T-cell (primary cell): ENCODE measurements at places on chromosomes 1 and 21. TPM values are rescaled to one million over a fixed set of nuclear protein-coding genes. Genes with fewer than 3 reads are reported as not detected.

- peaks cover 39% of the 10 kb centered on the region for H3K4me1 ChIP-seq
- DNase-seq, result no peak
- H3K4me3 ChIP-seq, result no peak overlapping the region
- H3K27me3 ChIP-seq, result no peaks in the 10 kb centered on the region
- peaks cover 2% of the 10 kb centered on the region for H3K36me3 ChIP-seq
- peak overlapping the region; percentile 89 for H3K27ac ChIP-seq
Measured at GRCh38 chr1:167088746-167089417, 1.3 kb downstream of the GPA33 start.

LSM10 gene
- total RNA-seq, result 59.9 TPM

SPRR2F gene
- total RNA-seq, result not detected

GRCh38 chr1:157995583-157996169 lies 2.2 kb downstream of the KIRREL1 start:
- no peaks in the 10 kb centered on the region for H3K36me3 ChIP-seq
- no peak overlapping the region for H3K4me3 ChIP-seq
- no peaks in the 10 kb centered on the region for H3K4me1 ChIP-seq
- DNase-seq, result no peak
- H3K27ac ChIP-seq, result no peak overlapping the region
- H3K27me3 ChIP-seq, result peaks cover 50% of the 10 kb centered on the region

- H3K4me1 ChIP-seq, result no peaks in the 10 kb centered on the region
- no peaks in the 10 kb centered on the region for H3K27me3 ChIP-seq
- no peak overlapping the region for H3K27ac ChIP-seq
Measured at GRCh38 chr1:204688776-204689175, 3.2 kb upstream of the LRRN2 start.

DNA sequence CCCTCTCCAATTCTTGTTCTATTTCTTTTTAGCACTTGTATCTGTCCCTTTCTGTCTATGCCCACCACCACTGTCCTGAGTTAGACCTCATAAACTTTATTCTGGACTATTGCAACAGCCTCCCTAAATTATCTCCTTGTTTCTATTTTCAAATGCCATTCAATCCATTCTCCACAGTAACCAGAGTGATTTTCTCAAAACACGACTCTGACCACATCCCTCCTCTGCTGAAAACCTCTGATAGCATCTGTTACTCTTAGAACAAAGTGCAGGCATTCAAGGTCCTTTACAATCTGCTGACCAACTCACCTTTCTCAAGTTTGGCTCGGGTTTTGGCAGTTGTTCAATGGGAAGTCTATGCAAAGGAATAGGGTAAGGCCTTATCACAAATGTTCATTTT lies 22.8 kb upstream of the GPX7 start:
- H3K27me3 ChIP-seq, result no peaks in the 10 kb centered on the region
- H3K4me3 ChIP-seq, result no peak overlapping the region
- DNase-seq, result no peak
- no peaks in the 10 kb centered on the region for H3K36me3 ChIP-seq
- H3K27ac ChIP-seq, result no peak overlapping the region

OR6N1 gene
- not detected for total RNA-seq

- H3K27me3 ChIP-seq, result no peaks in the 10 kb centered on the region
- H3K4me1 ChIP-seq, result peaks cover 7% of the 10 kb centered on the region
- peak overlapping the region; percentile 85 for H3K27ac ChIP-seq
- H3K36me3 ChIP-seq, result no peaks in the 10 kb centered on the region
- DNase-seq, result peak; percentile 43
Measured at GRCh38 chr21:35528116-35529042, 479.3 kb upstream of the RUNX1 start.

KIAA1614 gene
- total RNA-seq, result 0.05 TPM

GRCh38 chr1:31798433-31799195 lies 17.2 kb downstream of the SPOCD1 start:
- H3K27me3 ChIP-seq, result no peaks in the 10 kb centered on the region
- DNase-seq, result no peak
- no peaks in the 10 kb centered on the region for H3K4me1 ChIP-seq
- H3K4me3 ChIP-seq, result no peak overlapping the region

ZNF593 gene
- total RNA-seq, result 8.5 TPM

DNA sequence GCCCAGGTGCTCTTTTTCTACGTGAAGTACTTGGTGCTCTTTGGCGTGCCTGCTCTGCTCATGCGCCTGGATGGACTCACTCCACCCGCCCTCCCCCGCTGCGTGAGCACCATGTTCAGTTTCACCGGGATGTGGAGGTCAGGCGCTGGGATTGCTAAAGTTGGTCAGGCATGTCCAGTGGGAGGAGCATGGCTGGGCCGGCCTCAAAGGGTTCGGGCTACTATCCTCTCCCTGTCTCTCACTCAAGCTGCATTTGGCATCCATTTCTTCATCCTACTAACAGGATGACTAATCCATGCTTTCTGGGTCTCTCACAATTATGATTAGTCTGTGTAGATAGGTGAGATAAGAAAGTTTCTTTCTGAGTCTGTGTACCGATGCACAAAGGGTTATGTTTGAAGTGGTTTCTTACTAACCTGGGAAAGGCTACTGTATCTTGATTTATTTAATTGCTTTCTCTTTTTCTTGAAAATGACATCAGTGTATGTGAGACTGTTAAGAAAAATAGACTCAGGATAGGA lies 135.9 kb downstream of the HHAT start:
- no peaks in the 10 kb centered on the region for H3K27me3 ChIP-seq
- no peak overlapping the region for H3K27ac ChIP-seq
- H3K36me3 ChIP-seq, result no peaks in the 10 kb centered on the region
- no peaks in the 10 kb centered on the region for H3K4me1 ChIP-seq

DNA sequence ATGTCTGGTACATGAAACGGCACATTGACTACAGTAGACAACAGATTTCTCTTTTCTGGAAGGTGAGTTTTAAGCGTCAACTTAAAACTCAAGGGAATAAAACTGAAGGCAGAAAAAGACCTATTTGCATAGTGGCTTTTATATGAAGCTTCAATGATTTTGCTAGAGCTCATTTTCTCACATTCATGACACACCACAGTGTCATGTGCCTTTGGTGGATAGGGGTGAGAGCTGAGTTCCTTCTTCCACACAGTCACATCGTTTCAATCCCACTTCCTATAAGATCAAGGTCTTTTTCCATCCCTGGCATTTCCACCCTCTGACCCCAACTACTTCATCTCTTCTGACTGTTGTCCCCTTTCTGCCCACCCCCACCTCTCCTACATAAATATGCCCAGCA lies 31.0 kb downstream of the IL12RB2 start:
- no peak for DNase-seq
- peaks cover 24% of the 10 kb centered on the region for H3K4me1 ChIP-seq
- no peaks in the 10 kb centered on the region for H3K36me3 ChIP-seq
- H3K27me3 ChIP-seq, result no peaks in the 10 kb centered on the region
- no peak overlapping the region for H3K27ac ChIP-seq
- H3K4me3 ChIP-seq, result no peak overlapping the region

DNA sequence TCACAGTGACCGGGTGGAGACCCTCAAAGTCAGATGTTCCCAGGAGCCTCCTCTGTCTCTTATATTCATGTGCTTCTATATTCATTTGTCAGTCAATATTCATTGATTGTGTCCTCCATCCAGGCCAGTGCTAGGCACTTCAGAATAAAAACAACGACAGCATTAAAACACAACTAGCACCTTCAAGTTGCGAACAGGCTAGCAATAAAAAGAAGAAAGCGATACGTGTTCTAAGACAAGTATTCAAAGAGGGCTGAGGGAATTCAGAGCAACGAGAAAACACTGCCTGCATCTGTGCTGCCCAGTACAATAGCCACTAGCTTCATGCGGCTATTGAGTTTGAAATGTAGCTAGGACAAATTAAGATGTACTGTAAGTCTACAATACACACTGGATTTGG lies 138.0 kb downstream of the PLXNA2 start:
- H3K4me1 ChIP-seq, result no peaks in the 10 kb centered on the region
- DNase-seq, result no peak
- H3K4me3 ChIP-seq, result no peak overlapping the region
- H3K27ac ChIP-seq, result no peak overlapping the region

GGPS1 gene
- 44.0 TPM for total RNA-seq

- no peak overlapping the region for H3K4me3 ChIP-seq
- no peak overlapping the region for H3K27ac ChIP-seq
- H3K36me3 ChIP-seq, result no peaks in the 10 kb centered on the region
- no peak for DNase-seq
- H3K4me1 ChIP-seq, result no peaks in the 10 kb centered on the region
Measured at GRCh38 chr1:236407059-236407458, 13.0 kb downstream of the EDARADD start.

- H3K27ac ChIP-seq, result no peak overlapping the region
- H3K36me3 ChIP-seq, result no peaks in the 10 kb centered on the region
- H3K4me1 ChIP-seq, result no peaks in the 10 kb centered on the region
- H3K4me3 ChIP-seq, result no peak overlapping the region
- no peak for DNase-seq
- H3K27me3 ChIP-seq, result no peaks in the 10 kb centered on the region
Measured at GRCh38 chr1:58791106-58791505, 7.3 kb upstream of the JUN start.

DNA sequence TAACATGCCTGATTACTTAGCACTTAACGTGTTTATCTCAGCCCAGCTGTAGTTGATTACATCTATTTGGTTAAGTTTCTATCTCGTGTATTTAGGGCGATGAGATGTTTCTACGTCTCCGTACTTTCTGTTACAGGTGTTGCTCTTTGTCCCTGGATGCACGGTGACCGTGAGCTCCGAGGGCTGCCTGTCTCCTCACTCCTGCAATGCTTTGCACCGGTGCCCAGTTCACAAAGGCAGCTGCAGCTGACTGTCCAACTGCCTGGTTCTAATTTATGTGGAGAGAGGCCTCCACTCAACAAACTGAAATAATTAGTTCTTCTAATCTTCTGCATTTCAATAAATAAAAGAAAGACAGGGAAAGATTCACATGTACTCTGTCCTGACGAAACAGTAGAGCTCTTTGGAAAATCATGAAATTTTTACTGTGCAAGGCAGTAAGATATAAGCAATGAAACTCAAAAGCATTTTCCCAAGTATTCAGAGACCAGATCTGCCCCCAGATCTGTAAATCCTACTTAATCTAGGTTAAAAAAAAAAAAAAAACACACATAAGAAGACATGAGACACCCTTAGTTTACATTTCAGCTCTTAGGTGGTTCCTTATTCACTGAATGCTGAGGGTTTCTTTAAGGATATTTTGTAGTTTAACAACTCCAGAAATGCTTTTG lies 108.2 kb downstream of the TGFBR3 start:
- no peak overlapping the region for H3K4me3 ChIP-seq
- no peak overlapping the region for H3K27ac ChIP-seq
- DNase-seq, result no peak
- H3K27me3 ChIP-seq, result no peaks in the 10 kb centered on the region
